ENCODE measurements at places on chromosomes 12 and 14. TPM values are rescaled to one million over a fixed set of nuclear protein-coding genes. Genes with fewer than 3 reads are reported as not detected.

DNA sequence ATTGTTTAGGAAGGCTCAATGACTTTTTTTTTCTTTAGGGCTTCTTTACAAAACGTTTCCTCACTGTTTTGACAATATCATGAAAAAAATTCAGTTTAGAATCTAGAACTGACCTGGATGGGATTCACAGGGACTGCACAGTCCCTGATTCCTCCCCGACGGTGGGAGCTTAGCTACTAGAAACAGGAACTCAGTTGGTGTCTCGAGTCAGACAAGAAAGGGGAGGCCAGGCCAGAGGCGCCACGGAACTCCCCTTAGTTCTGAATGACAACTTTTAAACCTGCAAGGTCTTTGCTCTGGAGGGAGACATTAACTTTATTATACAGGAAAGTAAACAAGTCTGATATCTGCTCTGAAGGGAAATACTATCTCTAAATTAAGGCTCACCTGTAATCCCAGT lies 45.4 kb upstream of the SRP54 start:
- no peak for DNase-seq

DNA sequence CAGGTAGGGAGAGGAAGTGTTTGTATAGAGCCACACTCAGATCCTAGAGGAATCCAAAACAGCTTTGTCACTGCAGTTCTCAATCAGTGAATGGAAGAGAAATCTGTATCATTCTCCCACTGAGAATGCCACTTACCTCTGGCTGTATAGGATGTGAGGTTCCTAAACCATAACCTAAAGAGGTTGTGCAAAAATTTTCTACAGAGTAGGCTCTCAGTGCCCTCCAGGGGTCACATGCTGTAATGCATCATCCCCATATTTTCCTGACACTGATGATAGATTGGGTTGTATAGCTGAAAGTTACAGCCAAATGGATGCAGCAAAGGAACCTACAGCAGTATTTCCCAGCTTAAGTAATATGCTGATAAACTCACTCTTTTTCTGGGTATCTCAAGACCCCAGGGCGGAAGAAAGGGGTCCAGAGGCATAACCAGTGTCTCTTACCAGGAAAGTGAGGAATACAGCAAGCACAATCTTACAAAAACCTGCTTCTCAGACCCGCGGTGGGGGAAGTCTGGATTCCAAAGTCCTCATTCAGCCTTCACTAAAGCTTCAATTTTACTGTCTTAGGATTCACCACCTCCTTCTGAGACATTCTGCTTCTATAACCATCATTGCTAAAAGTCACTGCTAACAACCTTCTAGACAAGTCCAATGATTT lies 3.8 kb downstream of the BCDIN3D start:
- DNase-seq = no peak

SLC5A8 gene
- total RNA-seq = not detected

ADCY6 gene
- 66.1 TPM for total RNA-seq

Data from mesothelial cell of epicardium (in vitro differentiated cells).